ENCODE measurements at places on chromosomes 7 and 10.
A peak's percentile ranks its signal among the peaks of the same experiment; 100 is the strongest.

DNA sequence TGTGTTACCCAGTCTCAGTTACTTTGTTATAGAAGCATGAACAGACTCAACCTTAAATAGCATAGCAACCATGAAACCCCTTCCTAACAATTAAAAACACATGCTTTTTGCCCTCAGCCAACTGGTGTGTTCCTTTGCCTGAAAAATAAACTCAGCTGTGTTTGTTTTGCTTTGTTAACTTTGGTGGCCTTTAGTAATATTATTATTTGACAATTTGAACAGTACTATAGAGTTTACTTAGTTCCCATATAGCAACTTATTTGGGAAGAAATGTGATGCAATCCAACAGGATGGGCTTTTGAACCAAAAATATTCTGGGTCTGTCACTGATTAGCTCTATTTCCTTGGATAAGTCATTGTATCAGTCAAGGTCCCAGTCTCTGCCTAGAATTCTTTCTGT lies 22.5 kb upstream of the MKLN1 start:
- no peak for DNase-seq

GRCh38 chr10:31769564-31769963 lies 159.1 kb downstream of the ARHGAP12 start:
- DNase-seq, result peak; percentile 56

DNA sequence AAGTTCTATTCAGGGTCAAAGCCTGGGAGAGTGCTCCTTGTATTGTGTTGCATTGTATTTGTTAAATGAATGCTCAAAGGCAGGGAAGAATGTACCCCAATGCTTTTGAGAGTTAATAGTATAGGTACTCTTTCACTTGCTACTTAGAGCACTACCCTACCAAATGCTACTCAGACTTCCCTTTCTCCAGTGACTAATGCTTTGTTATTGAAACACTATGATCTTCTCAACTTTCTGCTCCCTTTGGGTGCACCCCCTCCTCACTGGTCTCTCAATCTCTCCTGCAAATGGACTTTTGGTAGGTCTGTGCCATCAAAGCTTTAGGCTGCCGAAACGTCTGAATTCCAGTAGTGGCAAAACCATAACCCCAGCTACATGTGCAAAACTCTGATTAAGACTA lies 177.7 kb upstream of the AHR start:
- DNase-seq, result no peak

DNA sequence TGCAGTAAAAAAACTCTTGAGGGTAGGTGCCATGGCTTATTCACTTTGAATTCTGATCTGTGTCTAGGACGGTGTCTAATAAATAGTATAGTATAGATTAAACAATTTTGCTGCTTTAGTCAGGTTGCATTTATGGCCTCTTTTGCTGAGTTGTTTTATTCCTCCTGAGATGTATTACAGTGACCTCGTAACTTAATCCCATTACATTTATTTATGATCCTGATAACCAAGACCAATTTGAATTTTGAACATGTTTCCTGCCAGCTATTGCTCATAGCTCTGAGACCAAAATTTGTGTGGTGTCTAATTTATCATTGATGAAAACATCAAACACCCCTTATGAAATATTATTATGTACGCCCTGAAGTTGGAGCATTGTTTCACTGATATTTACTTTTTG lies 381.9 kb upstream of the SEMA3C start:
- no peak for DNase-seq

DNA sequence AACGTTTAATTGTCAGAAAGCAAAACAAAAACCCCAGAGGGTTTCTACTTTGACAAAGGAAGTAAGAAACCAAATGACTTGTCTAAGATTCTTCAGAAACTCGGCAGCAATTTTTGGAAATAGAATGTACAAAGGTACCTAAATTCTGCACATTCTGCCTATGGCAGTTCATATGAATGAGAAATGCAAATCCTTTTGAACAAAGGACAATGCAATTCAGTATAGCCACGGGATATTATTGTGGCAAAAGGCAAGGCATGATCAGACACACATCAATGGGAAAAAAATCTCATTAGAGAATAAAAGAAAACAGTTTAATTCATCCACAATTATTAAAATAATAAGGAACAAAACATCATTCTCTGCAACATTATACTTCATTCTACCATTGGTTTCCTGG lies 93.4 kb downstream of the SEMA3C start:
- DNase-seq, result no peak
